Renal cortex interstitium (tissue), 15 donors: ENCODE measurements at places on chromosomes 4 and X. TPM values are rescaled to one million over a fixed set of nuclear protein-coding genes. Genes with fewer than 3 reads are reported as not detected.
A peak's percentile ranks its signal among the peaks of the same experiment; 100 is the strongest.

DNA sequence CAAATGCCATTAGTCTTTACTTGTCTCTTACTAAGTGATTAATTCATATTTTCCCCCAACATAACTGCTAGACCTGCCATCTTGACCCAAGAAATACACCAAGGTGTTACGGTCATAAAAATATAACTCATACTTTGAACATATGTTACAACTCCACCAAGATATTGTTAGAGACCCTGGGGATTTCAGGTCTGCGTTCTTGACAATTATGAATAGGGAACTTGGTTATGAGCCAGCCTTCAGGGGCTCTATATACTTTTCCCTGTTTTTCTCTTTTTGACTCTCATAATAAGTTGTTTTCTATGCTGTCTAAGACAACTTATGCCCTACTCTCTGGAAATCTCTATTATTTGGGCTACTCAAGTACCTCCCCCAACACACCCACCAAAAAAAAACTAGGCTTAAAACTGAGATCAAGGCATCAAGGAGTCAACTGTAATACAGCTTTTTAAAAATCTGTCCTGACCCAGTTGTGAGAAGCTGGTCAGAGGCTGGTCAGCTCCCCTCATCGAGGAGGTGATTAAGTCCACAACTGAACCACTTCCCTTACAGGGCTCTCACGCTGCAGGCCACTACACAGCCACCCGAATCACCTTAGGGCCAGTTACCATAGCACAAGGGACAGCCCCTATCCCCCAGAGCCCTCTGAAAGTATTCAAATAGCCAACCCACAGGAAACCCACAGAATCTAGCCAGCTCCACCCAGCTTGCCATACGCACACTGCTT lies 10.5 kb upstream of the TLR3 start:
- no peak for DNase-seq

DNA sequence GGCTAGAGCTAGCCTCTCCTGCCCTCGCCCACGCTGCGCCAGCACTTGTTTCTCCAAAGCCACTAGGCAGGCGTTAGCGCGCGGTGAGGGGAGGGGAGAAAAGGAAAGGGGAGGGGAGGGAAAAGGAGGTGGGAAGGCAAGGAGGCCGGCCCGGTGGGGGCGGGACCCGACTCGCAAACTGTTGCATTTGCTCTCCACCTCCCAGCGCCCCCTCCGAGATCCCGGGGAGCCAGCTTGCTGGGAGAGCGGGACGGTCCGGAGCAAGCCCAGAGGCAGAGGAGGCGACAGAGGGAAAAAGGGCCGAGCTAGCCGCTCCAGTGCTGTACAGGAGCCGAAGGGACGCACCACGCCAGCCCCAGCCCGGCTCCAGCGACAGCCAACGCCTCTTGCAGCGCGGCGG lies at the start of gene AR:
Gene AR (plus strand): TSS at position 204 of the 400 bp plus-strand sequence. CDS start 1,126 bp downstream, outside the sequence.
- no peak for DNase-seq

GRCh38 chr4:30717208-30718020 lies 2.8 kb upstream of the PCDH7 start:
- peak; percentile 57 for DNase-seq

GRCh38 chrX:153778684-153779101 lies 2.1 kb upstream of the SRPK3 start:
- DNase-seq = no peak

- DNase-seq = no peak
Measured at GRCh38 chr4:10007793-10008608, 13.3 kb downstream of the SLC2A9 start.

DNA sequence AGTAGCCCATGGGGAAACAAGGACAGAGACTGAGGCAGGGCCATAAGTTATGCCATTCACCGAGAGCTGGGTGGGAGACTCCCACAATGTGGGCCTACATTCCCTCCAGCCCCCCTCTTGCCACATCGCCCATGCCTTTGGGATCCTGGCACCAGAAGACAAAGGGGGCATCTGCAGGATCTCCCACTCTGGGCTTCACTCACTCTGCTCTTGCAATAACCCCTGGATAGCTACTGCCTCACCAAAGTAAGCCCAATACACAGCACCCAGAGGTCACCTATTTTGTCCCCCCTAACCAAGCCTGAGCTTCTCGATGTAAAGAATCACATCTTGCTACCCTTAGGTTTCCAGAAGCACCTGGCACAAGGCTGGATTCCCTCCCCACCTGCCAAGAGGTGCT lies 741 bp upstream of the RTL5 start:
- no peak for DNase-seq

- DNase-seq = no peak
Measured at GRCh38 chrX:5306654-5307121, 922.0 kb downstream of the NLGN4X start.

Gene STPG2
- polyA plus RNA-seq = 0.65 TPM

Gene SLITRK4
- 15.1 TPM for polyA plus RNA-seq

Gene PROM1
- 37.7 TPM for polyA plus RNA-seq

Gene NLGN3
- polyA plus RNA-seq = 3.9 TPM
